ENCODE measurements at places on chromosomes 2 and 18. TPM values are rescaled to one million over a fixed set of nuclear protein-coding genes. Genes with fewer than 3 reads are reported as not detected.

DNA sequence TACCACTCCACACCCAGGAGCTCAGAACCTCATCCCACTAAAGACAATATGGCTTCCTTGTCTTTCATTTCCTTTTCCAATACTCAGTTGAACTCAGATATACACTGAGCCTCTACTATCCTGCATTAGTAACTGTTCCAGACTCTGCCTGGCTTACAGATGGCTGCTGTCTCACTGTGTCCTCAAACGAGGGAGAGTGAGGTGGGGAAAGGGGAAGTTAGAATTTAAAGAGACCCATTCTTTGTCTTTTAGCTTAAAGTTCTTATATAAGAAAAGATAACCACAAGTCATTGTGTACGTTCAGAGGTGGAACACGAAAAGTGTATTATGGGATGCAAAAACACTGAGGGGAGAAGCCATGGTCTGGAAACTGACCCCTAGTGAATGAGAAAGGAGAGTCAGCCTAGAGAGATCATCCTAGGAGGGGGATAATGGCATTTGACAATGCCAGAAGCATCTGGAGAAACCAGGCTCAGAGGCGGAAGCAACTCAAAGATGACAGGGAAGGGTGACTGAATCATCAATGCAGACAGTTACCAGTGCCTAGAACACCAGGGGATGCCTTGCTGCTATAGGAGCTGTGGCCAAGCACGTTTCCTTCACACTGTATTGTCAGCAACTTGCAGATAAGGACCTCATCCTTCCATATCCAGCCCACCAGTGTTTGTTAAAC, 170.7 kb downstream of the CYRIA start:
- no peak overlapping the region for H3K27ac ChIP-seq
- DNase-seq, result peak; percentile 7
- H3K27me3 ChIP-seq, result peaks cover 2% of the 10 kb centered on the region
- H3K4me1 ChIP-seq, result no peaks in the 10 kb centered on the region

- H3K36me3 ChIP-seq, result peaks cover 17% of the 10 kb centered on the region
- no peak for DNase-seq
- H3K4me3 ChIP-seq, result no peak overlapping the region
- H3K27ac ChIP-seq, result no peak overlapping the region
- peaks cover 3% of the 10 kb centered on the region for H3K4me1 ChIP-seq
These were observed 69.8 kb downstream of the ANKRD12 start for GRCh38 chr18:9206421-9206820.

Gene ANKRD30BL
- not detected for total RNA-seq

- peaks cover 32% of the 10 kb centered on the region for H3K4me1 ChIP-seq
- no peak overlapping the region for H3K27ac ChIP-seq
- no peak overlapping the region for H3K4me3 ChIP-seq
- no peaks in the 10 kb centered on the region for H3K36me3 ChIP-seq
- no peaks in the 10 kb centered on the region for H3K27me3 ChIP-seq
These were observed 312.6 kb downstream of the PTPRM start for GRCh38 chr18:7879717-7880116.

Gene PAX8
- not detected for total RNA-seq

DNA sequence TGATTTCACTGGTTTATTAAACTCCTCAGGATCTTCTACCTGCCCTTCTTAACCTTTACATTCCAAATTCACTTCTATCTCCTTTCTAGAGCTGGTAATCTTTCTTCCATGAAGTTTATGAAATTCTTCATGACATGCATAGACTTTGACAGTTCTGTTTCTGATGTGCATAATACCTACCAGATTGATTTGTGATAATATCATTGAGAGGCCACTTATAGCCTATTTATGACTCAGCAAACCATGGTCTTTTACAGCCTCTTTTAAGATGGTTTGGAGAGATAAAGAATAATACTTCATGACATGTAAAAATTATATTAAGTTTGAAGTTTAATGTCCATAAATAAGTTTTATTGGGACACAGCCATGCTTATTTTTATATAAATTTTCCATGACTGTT, 14.0 kb downstream of the SCN2A start:
- H3K27ac ChIP-seq, result no peak overlapping the region
- no peak overlapping the region for H3K4me3 ChIP-seq
- H3K27me3 ChIP-seq, result peaks cover 14% of the 10 kb centered on the region
- H3K4me1 ChIP-seq, result no peaks in the 10 kb centered on the region
- no peak for DNase-seq

DNA sequence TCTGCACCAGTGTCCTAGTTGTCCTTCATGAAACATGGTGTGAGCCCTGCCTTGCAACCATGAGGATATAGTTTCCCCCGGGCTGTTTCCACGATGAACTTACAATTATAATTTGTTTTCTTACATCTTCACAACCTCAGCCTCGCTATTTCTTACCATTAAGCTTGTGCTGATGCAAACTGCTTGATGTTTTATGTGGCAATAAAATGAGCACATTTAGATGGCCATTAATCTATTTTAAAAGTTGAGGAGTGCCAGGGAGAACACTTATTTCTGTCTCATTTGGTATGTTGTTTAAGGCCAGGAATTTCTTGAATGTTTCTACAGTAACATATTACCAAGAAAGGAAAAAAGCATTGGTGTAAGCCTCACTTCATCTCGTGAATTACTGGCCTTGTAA, 214.5 kb upstream of the SLC8A1 start:
- H3K27ac ChIP-seq, result no peak overlapping the region
- no peaks in the 10 kb centered on the region for H3K4me1 ChIP-seq
- no peak overlapping the region for H3K4me3 ChIP-seq
- H3K36me3 ChIP-seq, result no peaks in the 10 kb centered on the region
- peaks cover 11% of the 10 kb centered on the region for H3K27me3 ChIP-seq
